ENCODE measurements at places on chromosomes 7 and 10.

DNA sequence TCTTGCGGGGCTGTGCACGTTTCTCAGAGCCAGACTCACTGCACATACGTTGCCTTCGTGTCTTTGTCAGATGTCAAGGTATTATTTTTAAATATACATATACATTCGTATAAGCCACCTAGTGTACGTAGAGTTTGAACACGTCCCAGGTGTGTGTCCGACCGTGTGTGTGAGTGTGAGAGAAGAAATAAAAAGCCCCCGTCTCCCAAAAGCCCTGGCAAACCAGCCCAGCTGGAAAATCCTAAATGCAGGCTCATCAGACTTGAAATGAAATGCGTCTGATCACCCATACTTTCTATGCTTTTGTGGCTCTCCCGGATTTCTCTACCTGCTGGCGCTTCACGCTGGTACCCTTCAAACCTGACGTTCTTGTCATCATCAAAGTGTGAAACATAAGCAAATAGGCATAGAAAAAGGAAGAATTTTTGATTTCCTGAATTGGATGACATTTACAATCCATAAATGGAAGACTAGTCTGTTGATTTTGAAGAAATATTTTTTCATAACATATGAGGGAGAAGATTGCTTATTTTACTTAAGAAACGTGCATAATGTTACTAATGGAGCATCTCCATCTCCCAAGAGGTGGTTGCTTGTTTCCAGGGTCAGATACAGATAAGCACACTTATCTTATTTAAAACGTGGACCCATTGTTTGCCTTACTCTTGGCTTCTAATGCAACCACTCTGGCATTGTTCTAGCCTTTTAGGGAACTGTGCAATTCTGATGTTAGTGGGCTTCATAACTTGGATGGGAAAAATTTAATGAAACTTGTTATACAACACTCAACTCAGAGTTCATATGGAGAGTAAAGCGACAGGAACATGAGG lies 971 bp downstream of the PRKG1 start:
- no peak for DNase-seq

GRCh38 chr10:34160595-34160994 lies 654.5 kb downstream of the PARD3 start:
- DNase-seq, result no peak

DNA sequence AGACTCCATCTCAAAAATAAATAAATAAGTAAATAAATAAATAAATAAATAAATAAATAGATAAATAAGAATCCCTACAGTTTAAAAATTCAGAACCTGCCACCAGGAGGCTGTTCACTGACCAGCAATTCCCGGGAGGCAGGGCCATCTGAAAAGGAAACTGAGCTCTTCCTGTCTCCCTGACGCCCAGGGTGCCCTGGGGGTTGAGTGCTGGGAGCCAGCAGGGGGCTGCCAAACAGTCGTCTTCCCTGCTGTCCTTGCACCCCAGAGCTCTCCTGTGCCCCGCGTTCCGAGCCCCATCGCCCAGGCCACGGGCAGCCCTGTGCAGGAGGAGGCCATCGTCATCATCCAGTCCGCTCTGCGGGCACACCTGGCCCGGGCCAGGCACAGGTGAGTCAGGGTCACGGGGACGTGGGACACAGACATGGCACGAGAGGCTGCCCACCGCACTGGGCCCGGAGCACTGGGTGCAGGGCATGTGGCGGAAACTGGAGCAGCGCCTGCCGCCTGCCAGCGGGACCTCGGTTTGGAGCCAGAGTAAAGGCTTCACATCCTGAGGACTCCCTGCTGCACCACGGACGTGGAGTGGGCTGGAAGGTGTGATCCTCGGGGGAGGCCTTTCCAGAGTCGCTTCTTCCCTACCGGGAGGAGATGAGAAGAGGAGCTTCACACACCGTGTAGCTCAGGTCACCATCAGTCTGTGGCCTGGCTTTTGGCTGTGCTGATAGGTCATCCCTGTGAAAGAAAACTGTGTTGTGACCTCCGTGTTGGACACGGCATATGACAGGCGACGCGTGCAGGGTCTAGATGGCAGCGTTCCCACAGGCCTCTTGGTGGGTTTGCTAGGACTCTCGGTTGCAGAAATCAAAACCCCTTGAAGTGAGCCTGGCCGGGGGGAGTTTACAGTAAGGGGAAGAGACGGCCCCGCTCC lies 25.9 kb upstream of the TTYH3 start:
- no peak for DNase-seq

GRCh38 chr10:124966008-124966407 lies 24.1 kb downstream of the ZRANB1 start:
- DNase-seq, result no peak

GRCh38 chr7:116232920-116233319 lies 22.6 kb downstream of the TES start:
- DNase-seq, result no peak

DNA sequence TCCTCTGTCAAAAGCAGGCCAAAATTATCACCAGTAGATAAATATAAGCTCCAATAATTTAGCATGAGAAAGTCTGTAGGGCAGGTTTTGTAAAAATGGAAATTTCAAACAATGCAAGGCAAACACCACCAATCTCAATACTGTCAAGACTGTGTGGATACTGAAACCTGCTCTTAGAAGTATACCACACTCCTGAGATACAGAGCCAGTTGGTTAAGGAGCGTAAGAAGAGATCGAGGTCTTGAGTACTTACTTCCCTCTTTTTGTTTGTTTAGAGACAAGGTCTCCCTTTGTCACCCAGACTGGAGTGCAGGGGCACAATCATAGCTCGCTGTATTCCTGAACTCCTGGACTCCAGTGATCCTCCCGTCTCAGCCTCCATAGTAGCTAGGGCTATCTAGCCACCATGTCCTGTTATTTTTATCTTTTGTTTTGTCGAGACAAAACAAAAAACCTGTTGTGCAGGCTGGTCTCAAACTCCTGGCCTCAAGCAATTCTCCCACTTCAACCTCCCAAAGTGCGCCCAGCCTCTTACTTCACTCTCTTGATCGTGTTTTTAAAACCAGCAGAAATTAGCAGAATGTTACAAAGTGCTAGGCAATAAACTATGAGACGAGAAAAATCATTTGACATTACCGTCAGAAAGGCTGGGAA lies 205.7 kb downstream of the PARD3 start:
- no peak for DNase-seq

DNA sequence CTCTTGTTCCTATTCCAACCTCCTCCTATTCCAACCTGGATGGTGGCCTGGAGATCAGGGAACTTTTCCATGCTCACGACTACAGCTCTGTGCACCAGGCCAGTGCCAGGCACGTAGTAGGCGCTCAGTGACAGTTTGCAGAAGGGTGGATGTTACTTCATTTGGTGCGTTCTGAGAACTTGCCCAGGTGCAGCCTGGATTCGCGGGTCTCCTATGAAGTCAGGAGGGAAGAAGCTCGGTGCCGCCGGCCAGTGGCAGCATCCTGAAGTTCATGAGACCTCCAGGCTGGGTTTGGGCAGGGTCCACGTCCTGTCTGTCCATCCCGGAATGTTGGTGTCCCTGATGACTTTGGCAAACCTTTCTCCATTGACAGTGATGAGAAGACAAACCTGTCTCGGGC lies 21.3 kb downstream of the LHPP start:
- DNase-seq, result no peak

DNA sequence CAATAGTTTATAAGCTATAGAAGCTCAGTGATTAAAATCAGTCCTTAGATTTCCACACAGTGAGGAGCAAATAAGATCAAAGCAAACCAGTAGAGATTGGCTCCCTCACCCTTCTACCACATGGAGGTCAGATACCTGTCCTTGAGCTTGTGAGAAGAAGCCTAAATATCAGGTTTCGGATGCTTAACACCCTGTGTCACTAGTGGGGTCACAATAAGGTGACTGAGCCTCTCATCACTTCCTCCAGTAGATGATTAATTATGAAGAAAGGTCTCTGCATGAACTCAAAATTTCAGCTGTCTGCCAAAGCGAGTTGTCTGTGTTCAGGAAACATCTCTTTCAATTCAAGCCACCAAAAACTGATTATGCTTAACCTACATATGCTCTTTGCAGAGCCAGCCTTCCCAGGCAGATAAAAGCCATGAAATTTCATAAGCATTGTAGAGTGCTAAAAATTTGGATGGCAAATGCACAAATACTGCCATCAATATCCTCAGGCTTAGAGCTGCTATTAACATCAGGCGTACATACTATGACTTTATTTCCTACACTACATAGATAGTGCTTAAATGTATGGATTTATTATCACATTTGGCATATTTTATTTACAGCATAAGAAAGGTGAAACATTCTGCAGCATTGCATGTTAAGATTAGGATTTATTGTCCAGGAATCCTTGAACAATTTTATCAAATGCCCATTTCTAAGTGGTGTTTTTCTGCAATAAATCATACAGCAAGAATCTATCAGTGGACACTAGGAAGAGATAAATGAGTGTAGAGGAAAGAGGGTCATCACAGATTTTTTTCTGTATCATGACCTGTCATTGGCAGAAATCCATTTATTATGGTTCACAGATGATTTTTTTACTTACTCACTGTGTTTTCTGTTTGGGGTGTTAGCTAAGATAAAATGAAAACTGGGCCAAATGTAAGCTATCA lies 285.1 kb upstream of the SP8 start:
- no peak for DNase-seq

GRCh38 chr10:99304862-99305229 lies 24.3 kb upstream of the CNNM1 start:
- no peak for DNase-seq

Measured in HT-29 (cell line).